ENCODE measurements at places on chromosomes 16 and 17.

DNA sequence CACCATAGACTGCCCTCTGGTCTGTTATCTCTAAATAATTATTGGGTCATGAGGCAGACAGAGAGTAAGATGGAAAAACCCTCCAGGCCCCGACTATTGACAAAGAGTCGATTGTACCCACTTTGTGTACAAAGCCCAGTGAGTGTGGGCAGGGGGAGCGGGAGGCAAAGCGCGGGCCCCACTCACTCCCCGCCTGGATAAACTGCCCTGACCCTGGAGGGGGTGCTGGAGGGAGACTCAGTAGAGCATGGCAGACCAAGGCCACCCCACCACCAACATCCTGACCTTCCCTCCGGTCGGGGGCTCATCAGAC is 11.2 kb upstream of the CPSF4L start:
- DNase-seq = no peak

- DNase-seq = no peak
These were observed 210.4 kb upstream of the N4BP1 start for GRCh38 chr16:48820379-48820778.

DNA sequence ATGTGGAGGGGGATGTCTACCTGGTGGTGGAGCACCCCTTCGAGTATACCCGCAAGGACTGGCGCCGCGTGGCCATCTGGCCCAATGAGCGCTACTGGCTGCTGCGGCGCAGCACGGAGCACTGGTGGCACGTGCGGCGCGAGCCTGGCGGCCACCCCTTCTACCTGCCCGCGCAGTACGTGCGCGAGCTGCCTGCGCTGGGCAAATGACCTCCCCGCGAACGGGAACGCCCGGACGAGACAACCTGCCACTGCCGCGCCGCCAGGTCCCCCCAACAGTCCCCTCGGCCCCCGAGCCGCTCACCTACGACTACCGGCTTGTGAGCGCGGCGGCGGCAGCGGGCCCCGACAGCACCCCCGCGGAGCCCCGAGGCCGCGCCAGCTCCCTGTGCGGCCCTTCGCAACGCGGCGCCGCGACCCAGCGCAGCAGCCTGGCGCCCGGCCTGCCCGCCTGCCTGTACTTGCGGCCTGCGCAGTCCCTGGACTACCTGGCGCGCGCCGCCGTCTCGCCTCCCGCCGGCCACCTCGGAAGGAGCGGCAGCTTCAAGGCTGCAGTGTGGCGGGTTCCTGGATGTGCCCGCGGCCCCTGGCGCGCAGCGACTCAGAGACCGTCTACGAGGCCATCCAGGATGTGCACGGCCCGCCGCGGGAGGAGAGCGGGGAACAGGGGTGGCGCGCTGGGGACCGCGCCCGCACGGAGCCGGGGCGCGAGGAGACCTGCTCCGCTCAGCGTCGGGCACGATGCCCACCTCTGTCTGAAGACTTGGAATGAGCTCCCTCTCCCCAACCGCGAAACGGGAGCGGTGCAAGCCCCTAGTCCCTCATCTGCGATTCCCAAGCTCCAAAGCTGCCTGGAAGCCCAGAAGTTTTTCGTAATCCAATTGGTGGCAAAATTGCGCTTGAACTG is 48.7 kb upstream of the AMZ2 start:
- peak; percentile 38 for DNase-seq

DNA sequence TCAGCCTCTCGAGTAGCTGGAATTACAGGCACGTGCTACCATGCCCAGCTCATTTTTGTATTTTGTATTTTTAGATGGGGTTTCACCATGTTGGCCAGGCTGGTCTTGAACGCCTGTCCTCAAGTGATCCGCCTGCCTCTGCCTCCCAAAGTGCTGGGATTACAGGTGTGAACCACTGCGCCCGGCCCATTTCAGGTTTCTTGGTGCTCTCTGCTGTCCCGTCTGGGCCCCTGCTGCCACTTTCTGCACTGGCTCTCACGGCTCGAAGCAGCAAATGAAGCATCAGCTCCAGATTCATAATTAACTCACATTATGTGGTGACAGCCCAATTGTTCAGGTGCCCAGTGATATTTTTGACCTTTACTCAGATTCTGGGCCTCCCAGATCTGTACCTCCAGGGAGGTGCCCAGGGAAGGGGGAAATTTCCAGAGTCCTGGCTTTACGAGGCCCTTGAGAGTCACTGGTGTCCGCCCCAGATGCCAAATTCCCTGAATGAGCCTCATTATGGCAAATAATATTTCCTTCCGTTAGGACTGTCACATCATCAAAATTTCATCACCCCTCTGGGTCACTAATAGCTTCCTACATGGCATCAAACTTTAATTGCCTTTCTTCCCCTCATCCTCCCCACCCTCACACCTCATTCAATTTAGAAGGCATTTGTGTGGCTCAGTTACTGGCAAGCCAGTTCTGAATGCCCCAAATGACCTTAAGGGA is 9.0 kb downstream of the SDK2 start:
- no peak for DNase-seq

DNA sequence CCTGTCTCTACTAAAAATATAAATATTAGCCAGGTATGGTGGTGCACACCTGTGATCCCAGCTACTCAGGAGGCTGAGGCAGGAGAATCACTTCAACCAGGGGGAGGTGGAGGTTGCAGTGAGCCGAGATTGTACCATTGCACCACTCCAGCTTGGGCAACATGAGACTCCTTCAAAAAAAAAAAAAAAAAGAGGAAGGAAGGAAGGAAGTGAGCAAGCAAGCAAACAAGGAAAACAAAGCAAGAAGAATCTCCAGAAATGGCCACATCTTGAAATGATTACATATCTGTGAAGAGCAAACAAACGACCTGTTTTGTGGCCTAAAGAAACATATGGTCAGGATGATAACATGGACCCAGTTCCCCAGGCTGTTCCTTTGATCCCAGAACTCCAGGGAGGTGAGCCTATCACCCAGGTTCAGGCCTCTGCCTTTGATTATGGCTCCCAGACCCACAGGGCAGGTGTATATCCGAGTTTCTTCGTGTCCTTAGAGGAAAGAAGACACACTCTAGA is 8.9 kb downstream of the ACOX1 start:
- peak; percentile 61 for DNase-seq

- peak; percentile 74 for DNase-seq
These were observed 7.0 kb downstream of the CDR2L start for GRCh38 chr17:74994440-74994839.

DNA sequence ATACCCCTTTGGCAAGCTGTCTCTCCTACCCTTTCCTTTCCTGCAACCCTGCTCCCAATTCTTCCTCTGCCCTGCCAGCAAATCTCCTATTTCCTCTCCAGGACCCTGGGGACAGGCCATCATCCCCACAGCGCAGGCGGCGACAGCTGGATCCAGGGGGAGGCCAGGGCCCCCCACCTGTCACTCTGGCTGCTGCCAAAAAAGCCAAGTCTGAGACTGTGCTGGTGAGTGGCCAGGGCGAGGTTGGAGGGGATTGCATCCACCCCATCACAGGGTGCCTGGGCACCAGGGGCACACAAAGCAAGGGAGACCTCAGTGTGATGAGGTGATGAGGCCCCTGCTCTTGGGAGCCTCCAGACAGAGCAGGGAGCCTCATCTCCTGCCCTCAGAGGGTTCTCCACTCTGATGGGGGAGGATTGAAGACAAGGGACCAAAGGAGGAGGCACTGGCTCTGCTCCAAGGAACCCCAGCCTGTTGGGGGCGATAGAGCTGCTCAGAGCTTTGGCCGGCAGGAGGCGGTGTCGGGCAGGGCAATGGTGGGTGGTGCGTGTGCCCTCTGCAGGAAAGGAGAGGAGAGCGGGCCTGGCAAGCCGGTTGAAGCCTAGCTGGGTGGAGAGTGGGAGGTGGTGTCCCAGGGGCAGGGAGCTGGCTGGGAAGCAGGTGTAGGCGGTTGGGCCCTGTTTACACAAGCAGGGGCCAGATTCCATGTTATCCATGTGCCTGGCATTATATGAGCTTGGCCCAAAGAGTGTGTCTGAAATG is 15.6 kb upstream of the PDK2 start:
- peak; percentile 59 for DNase-seq

GRCh38 chr17:56292010-56292409 is 138.7 kb downstream of the ANKFN1 start:
- DNase-seq = peak; percentile 87

DNA sequence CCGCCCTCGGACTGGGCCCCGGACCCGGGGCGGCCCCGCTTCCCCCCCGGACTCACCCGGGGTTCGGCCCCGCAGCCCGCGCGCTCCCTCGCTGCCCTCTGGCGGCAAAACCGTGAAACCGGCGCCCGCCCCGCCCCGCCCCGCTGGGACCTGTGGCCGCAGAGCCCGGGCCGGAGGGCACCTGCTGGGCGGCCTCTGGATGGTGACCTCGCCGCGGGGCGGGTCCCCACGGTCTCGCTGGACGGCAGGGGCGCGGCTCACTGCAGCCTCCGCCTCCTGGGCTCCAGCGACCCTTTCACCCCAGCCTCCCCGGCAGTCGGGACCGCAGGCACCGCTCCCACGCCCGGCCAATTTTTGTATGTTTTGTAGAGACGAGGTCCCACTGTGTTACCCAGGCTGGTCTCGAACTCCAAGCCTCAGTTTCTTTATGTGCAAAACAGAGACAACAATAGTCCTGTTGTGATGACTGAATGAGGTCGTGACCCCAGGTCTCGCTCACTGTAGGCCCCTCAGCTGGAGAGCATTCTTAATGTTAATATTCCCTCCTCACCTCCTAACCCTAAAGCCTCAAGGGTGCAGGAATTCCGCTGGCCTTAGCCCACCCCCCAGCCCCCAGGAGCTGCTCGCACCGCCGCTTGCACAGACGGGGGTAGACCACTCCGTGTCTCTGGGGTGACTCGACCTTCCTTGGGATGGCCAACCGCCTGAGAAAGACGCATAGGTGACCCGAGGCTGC is 33.7 kb upstream of the RPH3AL start:
- peak; percentile 77 for DNase-seq

- DNase-seq = no peak
These were observed 520.6 kb downstream of the RBFOX1 start for GRCh38 chr16:7853197-7853596.

DNA sequence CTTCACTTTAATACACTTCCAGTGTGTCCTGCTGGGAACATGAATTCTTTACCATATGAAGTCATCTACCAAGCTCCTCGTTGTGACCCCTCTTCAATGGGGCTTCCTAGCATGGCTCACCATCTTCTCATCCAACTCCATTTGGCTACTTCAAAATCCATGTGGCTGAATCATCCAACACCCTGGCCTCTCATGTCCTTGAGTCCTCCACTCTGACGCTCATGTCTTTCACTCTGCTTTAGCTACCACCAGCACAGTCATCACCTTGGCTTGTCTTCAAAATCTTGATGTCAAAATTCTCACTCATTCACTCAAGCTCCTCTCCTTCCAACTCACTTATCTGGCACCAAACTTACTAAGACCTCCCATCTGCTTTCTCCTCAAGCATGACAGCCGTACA is 35.8 kb downstream of the AMFR start:
- DNase-seq = peak; percentile 96

GRCh38 chr17:45975640-45976295 is 23.3 kb upstream of the STH start:
- no peak for DNase-seq

- DNase-seq = no peak
These were observed 58.2 kb downstream of the CNTNAP4 start for GRCh38 chr16:76335180-76335974.

DNA sequence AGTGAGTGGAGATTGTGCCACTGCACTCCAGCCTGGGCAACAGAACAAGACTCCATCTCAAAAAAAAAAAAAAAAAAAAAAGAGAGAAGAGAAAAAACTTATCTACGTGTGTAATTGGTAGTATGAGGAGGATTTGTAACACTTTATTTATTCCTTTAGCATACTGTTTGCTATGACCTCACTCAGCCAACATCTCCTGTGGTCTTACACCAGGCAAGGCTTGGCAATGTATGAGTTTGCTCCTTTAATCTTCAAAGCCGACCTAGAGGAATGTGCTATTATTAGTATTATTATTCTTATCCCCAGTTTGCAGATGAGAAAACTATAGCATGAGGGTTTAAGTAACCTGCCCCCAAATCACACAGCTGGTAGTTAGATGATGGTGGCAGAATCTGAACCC is 35.8 kb upstream of the HAPSTR1 start:
- no peak for DNase-seq

DNA sequence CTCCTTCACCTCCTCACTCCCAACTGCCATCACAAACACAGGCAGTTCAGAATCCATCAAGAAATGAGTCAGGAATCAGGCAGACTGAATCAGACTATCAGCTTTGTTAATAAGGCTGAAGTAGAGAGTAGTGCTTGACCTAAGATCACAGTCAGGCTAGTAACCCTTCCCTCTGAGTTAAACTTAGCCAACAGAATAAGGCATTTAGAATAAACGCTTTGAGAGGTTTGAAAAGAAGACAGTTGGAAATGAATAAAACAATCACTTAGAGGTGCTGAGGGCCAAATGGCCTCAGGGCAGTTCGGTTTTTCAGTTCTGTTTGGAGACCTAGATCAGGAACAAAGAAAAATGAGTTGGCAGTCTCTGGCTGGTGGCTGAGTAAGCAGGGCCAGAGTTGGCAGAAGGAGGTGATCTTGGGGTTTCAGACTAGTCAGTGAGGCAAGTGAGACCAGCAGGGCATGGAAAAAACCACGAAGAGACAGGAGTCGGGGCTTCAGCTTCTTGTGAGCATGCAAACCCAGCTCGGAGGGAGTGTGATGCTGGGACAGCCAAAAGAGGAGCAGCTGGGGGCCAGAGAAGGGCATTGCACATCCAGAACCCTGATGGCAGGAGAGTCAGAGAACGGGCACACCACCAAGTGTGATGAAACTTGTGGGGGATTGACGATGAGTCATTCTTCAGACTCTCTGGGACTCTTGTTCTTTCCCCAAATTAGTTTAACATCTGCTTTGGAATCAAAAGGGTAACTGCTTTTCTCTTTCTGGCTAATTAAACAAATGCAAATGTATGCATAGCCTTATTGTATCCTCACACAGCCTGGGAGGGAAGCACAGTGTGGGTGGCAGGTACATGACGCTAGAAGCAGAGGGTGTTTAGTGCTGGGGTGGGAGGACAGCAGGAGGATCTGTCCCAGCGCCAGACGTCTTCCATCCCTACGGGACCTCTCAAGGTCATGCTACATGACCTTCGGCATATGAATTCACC is 54.8 kb downstream of the SPECC1 start:
- DNase-seq = peak; percentile 96

DNA sequence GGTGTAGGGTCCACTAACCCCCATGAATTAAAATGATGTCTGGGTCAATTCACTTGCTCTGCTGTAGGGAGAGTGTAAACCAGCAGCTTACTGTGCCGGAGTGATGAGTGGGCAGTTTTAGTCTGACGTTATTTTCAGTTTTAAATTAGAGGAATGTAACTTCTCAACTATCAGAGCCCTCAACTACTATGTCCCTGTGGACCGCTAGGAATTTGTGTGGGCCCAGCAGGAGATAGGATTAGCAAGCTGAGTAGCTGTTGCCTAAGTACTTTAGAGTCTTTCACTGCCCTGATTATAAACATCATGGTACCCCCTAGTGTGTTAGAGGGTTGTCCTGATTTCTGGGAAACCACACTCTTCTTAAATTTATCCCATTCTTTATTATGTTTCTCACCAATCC is 11.4 kb downstream of the MARVELD3 start:
- peak; percentile 20 for DNase-seq

GRCh38 chr17:1554751-1555540 is 7.6 kb downstream of the PITPNA start:
- no peak for DNase-seq
